Lower leg skin (tissue), 4 donors: ENCODE measurements at places on chromosomes 16 and 17.

- DNase-seq, result no peak
Observed at GRCh38 chr17:41844971-41845370, 7.3 kb downstream of the KLHL10 start.

DNA sequence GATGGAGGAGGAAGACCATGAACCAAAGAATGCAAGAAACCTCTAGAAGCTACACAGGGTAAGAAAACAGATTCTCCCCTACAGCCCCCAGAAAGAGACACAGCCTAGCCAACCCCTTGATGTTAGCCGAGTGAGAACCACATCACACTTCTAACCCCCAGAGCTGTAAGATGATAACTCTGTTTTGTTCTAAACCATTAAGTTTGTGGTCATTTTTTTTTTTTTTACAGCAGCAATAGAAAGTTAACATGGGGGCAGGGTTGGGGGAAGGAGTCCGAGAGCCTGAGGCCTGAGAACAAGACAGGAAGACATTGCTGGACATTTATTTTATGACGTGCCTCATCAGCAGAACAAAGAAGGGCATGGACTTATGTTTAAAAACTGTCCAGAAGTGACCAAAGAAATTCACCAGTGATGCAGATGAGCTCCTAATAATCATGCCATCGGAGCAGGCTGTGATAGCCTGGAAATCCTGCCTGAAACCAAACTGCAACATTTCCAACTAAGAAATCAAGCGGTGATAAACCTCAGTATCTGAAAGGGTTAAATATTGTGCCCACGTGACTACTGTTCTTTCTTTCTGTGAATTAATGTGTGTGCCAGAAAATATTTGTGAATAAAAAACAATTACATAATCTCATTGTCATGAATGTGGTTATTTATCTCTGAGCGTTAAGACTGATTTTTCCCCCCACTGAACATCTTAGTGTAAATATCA lies 1.1 kb downstream of the ABCA9 start:
- DNase-seq, result no peak

- DNase-seq, result peak; percentile 79
Observed at GRCh38 chr17:2689411-2690164, 22.0 kb downstream of the CLUH start.

GRCh38 chr16:59459806-59460205 lies 725.7 kb upstream of the GOT2 start:
- DNase-seq, result no peak

- no peak for DNase-seq
Observed at GRCh38 chr17:13698832-13699231, 97.1 kb upstream of the HS3ST3A1 start.
